ENCODE measurements at places on chromosomes 2 and 18.

DNA sequence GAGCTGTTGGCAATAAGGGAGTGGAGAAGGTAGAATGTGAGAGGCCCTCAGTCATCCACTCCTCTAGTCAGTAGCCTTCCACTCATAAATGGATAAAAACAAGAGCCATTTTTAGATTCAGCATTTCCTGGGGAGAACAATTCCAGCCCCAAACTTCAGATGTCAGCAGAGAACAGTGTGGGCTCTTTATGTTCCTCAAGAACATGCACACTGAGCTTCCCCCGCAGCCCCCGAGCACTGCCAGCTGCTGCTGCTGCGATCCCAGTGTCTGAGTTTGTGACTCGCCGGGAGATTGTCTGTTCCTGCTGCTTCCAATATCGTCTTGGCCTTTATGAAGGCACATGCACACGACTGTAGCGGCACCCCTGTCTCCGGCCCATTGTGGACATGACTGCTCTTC is 143.7 kb upstream of the CTNNA2 start:
- DNase-seq = no peak

DNA sequence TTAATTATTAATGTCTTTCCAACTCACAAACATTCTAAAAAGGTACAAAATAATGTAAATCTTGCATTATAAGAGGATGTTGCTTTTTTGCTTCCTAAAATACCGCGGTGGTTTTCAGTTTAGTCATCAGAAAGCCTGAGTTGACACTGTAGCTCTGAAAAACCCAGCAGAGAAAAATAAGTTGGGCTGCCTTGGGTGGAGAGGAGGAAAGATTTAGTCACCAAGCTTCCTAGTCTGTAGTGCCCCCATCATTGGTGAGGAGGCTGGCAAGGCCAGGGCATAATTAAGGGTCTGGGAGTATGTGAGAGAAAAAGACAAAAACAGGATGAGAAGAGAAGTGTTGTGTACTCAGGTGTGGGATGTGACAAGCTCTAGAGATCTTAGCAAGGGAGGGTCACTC is 5.7 kb downstream of the PTPRM start:
- no peak for DNase-seq

DNA sequence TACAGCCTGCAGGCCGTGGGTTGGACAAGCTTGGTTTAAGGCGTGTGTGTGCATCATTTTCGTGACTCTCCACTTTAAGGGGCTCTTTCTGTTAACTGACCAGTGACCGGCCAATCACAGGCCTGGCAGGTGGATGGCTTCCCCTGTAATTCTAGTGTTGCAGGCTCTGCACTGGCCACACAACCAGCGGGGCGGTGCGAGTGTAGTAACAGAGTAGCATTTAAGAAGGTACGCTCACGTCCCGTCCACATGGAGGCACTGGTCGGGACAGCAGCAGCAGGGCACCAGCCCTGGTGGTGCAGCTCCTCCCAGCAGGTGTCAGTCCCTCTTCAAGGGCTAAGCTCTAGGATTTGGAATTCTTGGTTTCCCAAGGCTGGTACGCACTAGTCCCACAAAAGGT is 8.0 kb upstream of the ANO7 start:
- DNase-seq = no peak

DNA sequence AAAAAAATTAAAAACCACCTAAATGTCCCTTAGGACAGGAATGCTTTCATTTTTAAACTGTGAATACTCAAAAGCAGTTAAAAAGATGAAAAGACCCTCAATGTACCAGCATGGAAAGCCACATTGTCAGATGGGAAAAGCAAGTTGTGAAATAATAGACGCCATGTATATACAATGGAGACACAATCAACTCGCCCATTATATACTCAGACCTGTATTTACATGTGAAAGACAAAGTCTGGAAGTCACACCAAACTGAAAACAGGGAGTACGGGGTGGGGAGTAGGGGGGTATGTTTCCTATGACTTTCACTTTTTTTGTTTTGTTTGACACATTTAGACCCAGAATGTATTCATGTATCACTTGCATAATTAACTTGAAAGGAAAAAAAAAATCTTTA is 75.6 kb downstream of the CELF4 start:
- no peak for DNase-seq

DNA sequence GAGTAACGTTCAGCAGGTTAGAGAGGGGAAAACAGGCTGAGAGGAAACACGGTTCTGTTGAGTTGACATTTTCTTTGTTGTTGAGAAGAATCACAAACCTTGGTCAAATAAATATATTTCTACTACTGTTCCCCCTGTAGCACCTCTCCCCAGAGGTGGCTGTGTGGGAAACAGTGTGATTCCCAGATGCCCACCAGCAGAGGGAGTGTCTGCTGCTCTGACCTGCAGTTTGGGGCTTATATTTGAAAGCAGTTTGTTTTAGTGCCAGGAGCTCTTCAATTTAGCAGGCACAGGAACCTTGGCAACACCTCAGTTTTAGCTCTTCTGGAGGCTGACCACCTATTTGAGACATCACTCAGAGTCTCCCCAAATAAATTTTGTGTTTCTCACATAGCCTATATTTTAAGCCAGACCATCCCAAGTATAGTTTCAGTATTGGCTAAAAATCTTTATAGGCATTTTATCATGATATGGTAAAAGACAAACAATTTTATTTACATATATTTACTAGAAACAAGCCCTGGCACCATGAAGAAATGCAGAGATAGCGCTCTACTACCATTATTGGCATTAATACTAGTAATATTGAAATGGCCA is 75.7 kb downstream of the PIK3C3 start:
- no peak for DNase-seq

GRCh38 chr2:101679037-101679726 is 18.3 kb upstream of the MAP4K4 start:
- no peak for DNase-seq

- DNase-seq = peak; percentile 11
Measured at GRCh38 chr2:119223521-119224390, at the start of gene STEAP3. Gene STEAP3 (plus strand): TSS chr2:119223834. CDS start chr2:119231013, 7,179 bp downstream.

DNA sequence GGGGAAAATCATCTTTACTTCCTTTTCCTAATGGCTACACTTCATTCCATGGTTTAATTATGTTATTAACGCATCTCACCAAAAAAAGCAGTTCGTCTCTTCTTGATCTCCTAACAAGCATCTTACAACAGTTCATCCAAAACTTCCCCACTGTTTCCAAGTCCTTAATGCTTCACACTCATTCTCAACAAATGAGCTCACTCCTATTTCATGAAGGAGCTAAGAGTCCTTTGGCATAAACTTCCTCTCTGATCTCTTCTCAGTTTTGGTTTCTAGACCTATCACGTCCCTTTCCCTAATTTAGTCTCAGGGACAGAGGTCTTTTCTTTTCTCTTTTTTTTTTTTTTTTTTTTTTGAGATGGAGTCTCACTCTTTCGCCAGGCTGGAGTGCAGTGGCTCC is 205.9 kb upstream of the SLC39A10 start:
- DNase-seq = no peak

DNA sequence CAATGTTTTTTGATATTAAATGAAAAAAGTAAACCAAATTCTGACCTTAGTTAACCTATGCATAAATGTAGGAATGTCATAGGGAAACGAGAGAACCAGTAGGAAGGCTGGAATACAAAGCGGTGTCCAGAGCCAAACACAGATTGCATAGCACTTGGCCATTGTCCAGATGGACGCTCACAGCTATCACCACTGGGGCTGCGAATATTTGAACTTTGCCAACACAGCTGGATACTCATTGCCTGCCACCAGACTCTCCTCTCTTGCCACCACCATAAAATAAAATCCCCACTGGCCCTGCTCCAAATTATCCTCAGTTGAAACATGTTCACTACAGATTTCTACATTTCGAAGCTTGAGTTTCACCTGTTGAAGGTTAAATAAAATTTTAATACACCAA is 159.3 kb upstream of the GULP1 start:
- DNase-seq = no peak

- no peak for DNase-seq
Measured at GRCh38 chr2:57373530-57373929, 673.1 kb upstream of the VRK2 start.

- no peak for DNase-seq
Measured at GRCh38 chr18:78583739-78584458, 395.7 kb upstream of the SALL3 start.

GRCh38 chr2:60504049-60504448 is 49.4 kb downstream of the BCL11A start:
- DNase-seq = no peak

DNA sequence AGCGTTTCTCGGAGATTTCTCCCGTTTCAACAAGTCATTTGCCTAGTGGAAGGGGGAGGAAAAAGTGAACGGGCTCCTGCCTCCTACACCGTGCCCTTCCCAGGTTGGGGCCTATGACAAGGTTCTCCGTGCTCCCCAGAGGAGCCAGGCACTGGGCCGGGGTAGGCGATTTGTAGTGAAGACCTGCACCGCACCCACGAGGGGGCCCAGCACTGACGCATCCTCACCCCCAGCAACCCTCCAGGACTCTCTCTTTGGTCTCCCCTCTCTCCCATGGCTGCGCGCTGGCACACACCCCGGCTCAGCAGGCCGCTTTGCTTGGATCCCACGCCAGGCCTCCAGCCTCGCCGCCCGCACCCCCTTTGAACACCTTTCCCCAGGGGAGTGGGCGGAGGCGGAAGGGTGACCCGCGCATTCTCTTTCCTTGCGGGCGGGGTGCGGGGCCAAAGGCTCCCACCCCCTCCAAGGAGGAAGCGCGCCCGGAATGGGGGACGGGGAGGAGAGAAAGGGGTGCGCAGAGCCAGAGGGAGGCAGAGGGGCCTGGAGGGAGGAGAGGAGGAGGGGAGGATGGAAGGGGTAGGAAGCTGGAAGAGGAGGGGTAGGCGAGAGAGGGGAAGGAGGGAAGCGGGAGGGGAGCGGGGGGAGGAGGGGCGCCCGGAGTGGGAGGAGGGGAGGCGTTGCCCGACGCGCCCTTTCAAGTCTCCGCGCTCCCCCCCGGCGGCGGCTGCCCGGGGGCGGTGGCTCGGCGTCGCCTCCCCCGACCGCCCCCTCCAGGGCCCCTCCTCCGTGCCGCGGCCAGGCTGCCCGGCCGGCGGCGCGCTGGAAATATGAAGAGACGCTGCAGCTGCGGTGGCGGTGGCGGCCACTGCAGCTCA is at the start of gene APCDD1:
Gene APCDD1, plus strand, starts transcription at position 830 of the 875 bp plus-strand sequence. CDS start 347 bp downstream, outside the sequence.
- no peak for DNase-seq

DNA sequence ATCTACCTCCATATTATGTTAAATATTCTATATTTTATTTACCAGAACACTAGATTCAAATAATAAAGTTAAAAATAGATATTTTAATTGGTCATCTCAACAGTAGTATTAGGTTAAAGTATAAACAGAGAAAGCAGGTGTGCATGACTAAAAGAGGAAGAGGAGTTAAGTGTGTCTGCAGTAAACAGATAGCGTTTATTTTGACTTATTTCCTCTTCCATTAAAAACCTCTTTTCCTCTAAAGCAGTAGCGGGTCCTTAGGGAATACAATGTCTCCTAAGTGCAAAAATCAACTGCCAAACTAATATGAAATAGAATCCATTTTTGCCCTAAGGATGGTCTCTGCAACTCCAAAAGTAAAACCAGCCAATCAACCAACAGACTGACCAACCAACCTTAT is 27.7 kb downstream of the EIF2AK3 start:
- no peak for DNase-seq

GRCh38 chr18:59249199-59249774 is 24.0 kb downstream of the RAX start:
- DNase-seq = peak; percentile 19

DNA sequence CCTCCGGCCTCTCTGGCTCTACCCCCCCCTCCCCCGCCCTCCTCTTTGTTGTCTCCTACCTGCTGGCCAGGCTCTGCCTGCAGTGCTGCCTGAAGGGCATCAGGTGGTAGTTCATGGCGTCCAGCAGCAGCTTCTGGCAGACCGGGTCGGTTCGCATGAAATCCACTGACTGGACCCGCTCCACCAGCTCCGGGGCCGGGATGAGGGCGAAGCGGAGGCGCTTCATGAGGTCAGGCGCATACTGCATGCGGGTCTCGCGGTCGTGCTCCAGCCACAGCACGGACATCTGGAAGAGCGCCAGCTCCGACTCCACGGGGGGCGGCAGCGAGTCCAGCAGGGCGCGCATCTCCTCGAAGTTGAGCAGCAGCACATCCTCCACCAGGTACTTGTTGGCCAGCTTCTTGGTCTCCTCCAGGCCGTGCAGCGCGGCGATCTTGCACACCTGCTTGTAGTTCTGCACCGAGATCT is 3.2 kb downstream of the KLHL14 start:
- DNase-seq = no peak

DNA sequence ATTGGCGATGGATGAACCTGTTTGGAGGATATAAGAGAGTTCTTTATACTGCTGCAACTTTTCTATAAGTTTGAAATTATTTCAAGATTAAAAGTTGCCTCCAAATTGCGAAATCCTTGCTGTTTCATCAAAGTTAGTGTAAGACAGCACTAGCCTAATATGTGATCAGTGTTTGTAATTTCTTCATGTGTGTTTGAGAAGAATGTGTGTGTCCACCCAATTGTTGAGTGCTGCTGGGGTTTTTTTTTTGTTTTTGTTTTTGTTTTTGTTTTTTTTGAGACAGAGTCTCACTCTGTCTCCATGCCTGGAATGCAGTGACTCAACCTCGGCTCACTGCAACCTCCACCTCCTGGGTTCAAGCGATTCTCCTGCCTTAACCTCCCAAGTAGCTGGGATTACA is 33.4 kb downstream of the CDK15 start:
- DNase-seq = no peak

DNA sequence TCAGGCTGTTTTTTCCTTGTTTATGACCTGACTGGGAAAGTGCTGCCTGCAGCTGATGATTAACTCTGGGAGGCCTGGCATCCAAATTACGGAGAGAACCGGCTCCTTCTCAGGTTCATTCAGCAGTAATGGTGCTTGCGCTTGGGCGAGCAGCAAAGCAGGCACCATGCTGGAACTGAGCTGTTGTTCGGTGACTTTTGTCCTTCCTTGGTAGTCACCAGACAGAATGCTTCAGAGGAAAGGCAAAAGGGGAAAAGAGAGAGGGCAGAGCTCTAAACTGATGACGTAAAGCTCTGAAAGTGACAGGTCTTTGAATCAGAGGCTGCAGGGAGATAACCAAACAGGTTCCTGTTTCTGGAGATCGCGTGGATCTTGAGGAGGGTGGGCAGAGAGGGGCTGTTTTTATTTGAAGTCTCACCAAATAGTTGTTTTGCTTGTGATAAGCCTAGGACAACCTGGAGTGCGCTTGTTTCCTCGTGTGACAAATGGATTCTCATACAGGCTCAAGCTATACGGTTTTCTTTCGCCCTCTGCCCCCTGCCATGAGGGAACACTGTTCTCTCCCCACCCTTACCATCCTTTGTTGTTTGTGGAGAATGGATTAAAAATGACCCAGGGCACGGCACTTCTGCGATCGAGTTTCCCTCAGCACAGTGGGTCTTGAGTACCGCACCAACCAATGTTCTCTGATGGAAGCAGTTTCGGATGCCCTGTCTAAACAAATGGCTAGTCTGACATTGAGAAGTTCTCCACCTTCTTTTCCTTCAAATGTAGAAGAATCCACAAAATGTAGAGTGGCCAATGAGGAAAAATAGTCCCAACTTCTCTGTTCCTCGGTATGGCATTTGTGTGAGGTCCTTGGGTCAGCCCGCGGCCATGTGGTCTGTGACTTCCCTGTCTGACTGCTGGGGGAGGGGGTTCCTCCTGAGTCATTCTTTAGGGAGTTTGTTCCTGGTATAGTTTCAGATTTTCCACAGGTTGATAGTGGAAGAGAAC is 1.3 kb downstream of the RASGRP3 start:
- no peak for DNase-seq

Data from CD4-positive, CD25-positive, alpha-beta regulatory T cell (primary cell).